Brain microvascular endothelial cell (primary cell): ENCODE measurements at places on chromosomes 13 and 19.

- no peak for DNase-seq
Observed at GRCh38 chr13:83657281-83657680, 225.0 kb downstream of the SLITRK1 start.

- DNase-seq: no peak
Observed at GRCh38 chr19:739998-740715, 10.8 kb upstream of the MISP start.

GRCh38 chr13:23987331-23987894 lies 90.1 kb upstream of the C1QTNF9B start:
- DNase-seq: no peak

GRCh38 chr19:4389064-4389375 lies 11.3 kb downstream of the SH3GL1 start:
- no peak for DNase-seq

GRCh38 chr19:32222556-32222955 lies 122.9 kb upstream of the ZNF507 start:
- DNase-seq: no peak

GRCh38 chr19:55257461-55258420 lies 1.1 kb downstream of the PPP6R1 start:
- peak; percentile 9 for DNase-seq

DNA sequence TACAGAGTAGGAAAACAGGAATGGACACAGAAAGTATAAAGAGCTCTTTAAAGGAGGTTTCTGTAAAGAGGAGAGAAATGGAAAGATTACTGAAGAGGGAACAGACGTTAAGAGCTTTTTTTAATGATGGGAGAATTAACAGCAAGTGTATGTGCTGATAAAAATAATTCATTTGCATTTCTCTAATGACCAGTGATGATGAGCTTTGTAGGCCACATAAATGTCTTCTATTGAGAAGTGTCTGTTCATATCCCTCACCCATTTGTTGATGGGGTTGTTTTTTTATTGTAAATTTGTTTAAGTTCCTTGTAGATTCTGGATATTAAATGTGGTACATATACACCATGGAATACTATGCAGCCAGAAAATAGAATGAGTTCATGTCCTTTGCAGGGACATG lies 40.0 kb downstream of the MYO16 start:
- no peak for DNase-seq

DNA sequence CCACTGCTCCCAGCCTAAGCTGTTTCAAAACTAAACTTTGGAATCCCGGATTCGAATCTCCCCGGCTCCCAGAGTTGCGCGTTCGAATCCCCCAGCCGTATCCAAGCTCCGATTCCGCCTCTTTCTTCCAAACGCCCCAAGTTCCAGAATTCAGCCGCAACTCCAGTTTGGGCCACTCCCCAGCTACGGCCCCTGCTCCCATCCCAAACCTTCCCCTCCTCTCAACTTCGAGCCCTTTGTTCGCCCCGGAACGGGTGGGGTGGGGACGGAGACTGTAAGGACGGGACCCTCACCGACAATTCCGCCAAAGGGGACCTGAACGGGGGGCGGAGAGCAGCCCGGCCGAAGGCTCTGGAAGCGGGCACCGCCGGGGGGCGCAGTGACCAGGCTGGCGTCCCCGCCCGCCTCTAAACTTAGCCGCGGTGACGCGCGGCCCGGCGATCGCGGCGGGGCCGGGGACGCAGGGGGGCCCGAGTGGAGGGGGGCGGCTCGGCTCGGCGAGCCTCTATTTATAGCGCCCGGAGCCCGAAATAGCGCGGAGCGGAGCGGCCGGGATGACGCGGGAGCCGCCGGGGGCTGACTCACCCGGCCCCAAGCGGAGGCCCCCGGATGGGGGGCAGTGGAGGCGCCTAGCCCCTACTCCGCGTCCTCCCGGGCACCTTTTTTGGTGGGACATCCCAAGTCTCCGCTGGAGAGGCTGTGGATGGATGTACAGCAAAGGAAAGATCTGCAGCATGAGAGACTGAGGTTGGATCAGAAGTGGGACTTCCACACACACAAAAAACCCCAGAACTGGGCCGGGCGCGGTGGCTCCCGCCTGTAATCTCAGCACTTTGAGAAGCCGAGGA lies 4.9 kb upstream of the ERCC1 start:
- DNase-seq: peak; percentile 39

GRCh38 chr13:34578471-34578870 lies 363.6 kb upstream of the NBEA start:
- no peak for DNase-seq

GRCh38 chr13:31046711-31047279 lies 114.3 kb downstream of the TEX26 start:
- peak; percentile 23 for DNase-seq

GRCh38 chr13:86269511-86269910 lies 470.3 kb upstream of the SLITRK6 start:
- DNase-seq: no peak

DNA sequence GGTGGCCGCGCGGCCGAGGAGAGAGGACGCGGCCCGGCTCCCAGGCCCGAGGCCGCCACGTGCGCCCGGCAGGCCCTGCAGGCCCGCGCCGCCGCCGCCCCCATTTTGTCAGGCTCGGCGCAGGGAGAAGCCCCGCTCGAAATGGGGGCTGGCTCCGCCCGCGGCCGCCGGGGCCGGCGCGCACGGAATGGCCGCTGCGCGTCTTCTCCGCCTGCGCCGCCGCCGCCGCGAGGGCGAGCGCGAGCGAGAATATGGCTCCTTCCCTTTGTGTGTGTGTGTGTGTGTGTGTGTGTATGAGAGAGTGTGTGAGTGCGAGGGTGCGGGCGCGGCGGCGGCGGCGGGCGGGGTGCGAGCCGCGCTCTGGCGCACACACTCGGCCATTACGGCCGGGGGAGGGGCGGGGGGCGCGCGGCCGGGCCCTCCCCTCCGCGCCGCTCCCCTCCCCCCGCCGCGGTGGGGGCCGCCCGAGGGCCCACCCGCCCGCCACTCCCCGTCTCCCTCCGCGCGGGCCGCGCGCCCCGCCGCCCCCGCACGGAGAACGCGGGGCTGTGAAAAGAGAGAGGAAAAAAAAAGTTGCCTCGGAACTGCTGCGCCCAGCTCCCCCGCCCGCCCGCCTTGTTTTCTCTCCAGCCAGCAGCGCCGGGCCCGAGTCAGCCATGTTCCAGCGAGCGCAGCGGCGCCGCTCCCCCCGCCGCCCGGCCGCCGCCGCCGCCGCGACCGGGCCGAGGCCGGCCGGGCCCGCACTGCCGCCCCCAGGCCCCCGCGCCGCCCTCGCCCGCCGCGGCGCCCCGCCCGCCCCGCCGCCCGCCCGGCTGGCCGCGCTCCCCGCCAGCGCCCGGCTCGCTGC lies 1.0 kb downstream of the HMGB1 start:
- DNase-seq: peak; percentile 60

- DNase-seq: no peak
Observed at GRCh38 chr13:78742659-78743058, 83.7 kb upstream of the OBI1 start.

DNA sequence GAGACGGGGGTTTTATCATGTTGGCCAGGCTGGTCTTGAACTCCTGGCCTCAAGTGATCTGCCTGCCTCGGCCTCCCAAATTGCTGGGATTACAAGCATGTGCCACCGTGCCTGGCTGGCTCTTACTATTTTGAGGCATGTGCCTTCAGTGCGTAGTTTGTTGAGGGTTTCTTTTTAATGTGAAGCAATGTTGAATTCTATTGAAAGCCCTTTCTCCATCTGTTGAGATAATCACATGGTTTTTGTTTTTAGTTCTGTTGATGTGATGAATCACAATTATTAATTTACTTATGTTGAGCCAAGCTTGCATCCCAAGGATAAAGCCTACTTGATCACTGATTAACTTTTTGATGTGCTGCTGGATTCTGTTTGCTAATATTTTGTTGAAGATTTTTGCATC lies 290.9 kb downstream of the KCNRG start:
- DNase-seq: no peak
